ENCODE measurements at places on chromosomes 4 and X. TPM values are rescaled to one million over a fixed set of nuclear protein-coding genes. Genes with fewer than 3 reads are reported as not detected.
A peak's percentile ranks its signal among the peaks of the same experiment; 100 is the strongest.

MAGEB2 gene
- not detected for polyA plus RNA-seq

TMPRSS11B gene
- 0.07 TPM for polyA plus RNA-seq

AR gene
- polyA plus RNA-seq: 1.0 TPM

PRKG2 gene
- polyA plus RNA-seq: 0.68 TPM

LANCL3 gene
- not detected for polyA plus RNA-seq

IQCM gene
- polyA plus RNA-seq: not detected

SPANXA2 gene
- not detected for polyA plus RNA-seq

PCDH19 gene
- 0.14 TPM for polyA plus RNA-seq

DSPP gene
- not detected for polyA plus RNA-seq

DNA sequence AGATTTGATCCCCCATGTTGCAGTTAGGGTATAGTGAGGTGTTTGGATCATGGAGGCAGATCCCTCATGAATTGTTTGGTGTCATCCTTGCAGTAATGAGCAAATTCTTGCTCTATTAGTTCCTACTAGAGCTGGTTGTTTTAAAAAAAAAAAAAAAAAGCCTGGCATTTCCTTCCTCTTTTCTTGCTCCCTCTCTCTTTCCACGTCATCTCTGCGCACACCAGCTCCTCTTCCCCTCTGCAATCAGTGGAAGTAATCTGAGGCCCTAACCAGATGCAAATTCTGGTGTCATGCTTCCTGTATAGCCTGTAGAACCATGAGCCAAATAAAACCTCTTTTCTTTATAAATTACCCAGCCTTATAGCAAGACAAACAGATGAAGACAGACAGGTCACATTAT lies 24.5 kb downstream of the WDR17 start:
- no peak for DNase-seq
- H3K27me3 ChIP-seq: no peaks in the 10 kb centered on the region
- H3K4me1 ChIP-seq: no peaks in the 10 kb centered on the region
- no peaks in the 10 kb centered on the region for H3K36me3 ChIP-seq
- no peak overlapping the region for H3K4me3 ChIP-seq
- no peak overlapping the region for H3K27ac ChIP-seq

GRCh38 chr4:140595065-140595464 lies 26.3 kb upstream of the UCP1 start:
- no peak overlapping the region for H3K27ac ChIP-seq
- H3K4me3 ChIP-seq: no peak overlapping the region
- DNase-seq: no peak
- no peaks in the 10 kb centered on the region for H3K4me1 ChIP-seq
- H3K36me3 ChIP-seq: no peaks in the 10 kb centered on the region

- H3K27me3 ChIP-seq: no peaks in the 10 kb centered on the region
- peak overlapping the region; percentile 85 for H3K27ac ChIP-seq
- H3K4me3 ChIP-seq: peak overlapping the region; percentile 50
- DNase-seq: no peak
- H3K4me1 ChIP-seq: peaks cover 12% of the 10 kb centered on the region
- H3K36me3 ChIP-seq: no peaks in the 10 kb centered on the region
These were observed 1.8 kb upstream of the ARHGEF38 start for GRCh38 chr4:105550641-105551040.

GRCh38 chrX:110341189-110342035 lies 17.2 kb upstream of the RTL9 start:
- no peaks in the 10 kb centered on the region for H3K27me3 ChIP-seq
- no peaks in the 10 kb centered on the region for H3K36me3 ChIP-seq
- H3K27ac ChIP-seq: no peak overlapping the region
- H3K4me1 ChIP-seq: no peaks in the 10 kb centered on the region
- no peak for DNase-seq

GRCh38 chr4:53315300-53315699 lies 50.6 kb downstream of the SCFD2 start:
- no peaks in the 10 kb centered on the region for H3K4me1 ChIP-seq
- H3K27ac ChIP-seq: no peak overlapping the region
- H3K4me3 ChIP-seq: no peak overlapping the region

DNA sequence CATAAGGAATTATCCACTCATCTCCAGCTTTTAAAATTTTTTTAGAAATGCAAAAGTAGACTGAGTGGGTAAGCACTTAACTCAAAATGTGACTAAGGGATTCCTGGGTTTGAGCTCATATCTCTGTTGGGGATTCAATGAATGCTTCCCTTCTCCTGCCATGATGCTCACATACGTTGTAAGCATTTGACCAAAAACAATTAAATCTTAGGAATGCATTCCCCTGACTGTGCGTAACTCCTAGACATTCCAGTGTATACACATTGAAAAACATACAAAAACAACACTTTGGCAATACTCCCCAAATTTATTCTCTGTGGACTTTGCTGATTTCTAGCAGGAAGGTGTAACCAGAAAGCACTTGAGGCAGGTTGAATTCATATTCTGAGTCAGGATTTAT lies 29.8 kb downstream of the SPANXA2 start:
- no peak overlapping the region for H3K27ac ChIP-seq
- peaks cover 6% of the 10 kb centered on the region for H3K27me3 ChIP-seq
- H3K36me3 ChIP-seq: no peaks in the 10 kb centered on the region
- no peaks in the 10 kb centered on the region for H3K4me1 ChIP-seq
- DNase-seq: no peak

DNA sequence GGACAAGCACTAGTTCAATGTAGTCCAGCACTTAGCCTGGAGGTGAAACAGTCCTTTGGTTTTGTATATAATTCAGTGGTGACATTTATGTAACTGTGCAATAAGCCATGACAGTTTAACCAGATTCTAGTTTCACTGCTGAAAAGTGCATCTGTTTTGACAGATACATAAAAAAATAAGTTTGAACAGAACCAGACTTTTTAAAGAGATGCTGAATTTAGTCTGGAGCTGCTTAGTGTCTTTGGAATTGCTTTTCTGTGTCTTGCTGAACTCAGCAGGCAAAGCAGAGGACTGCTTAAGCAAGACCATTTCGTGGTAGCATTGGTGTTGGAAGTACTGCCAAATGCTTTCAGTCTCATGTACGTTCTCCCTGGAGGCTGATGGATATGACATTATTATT lies 393.5 kb downstream of the MAPK10 start:
- no peaks in the 10 kb centered on the region for H3K27me3 ChIP-seq
- H3K36me3 ChIP-seq: no peaks in the 10 kb centered on the region
- no peak for DNase-seq
- H3K4me1 ChIP-seq: no peaks in the 10 kb centered on the region

GRCh38 chr4:61556277-61556676 lies 356.2 kb downstream of the ADGRL3 start:
- no peaks in the 10 kb centered on the region for H3K4me1 ChIP-seq
- no peak overlapping the region for H3K4me3 ChIP-seq
- H3K36me3 ChIP-seq: no peaks in the 10 kb centered on the region
- no peaks in the 10 kb centered on the region for H3K27me3 ChIP-seq
- H3K27ac ChIP-seq: no peak overlapping the region

DNA sequence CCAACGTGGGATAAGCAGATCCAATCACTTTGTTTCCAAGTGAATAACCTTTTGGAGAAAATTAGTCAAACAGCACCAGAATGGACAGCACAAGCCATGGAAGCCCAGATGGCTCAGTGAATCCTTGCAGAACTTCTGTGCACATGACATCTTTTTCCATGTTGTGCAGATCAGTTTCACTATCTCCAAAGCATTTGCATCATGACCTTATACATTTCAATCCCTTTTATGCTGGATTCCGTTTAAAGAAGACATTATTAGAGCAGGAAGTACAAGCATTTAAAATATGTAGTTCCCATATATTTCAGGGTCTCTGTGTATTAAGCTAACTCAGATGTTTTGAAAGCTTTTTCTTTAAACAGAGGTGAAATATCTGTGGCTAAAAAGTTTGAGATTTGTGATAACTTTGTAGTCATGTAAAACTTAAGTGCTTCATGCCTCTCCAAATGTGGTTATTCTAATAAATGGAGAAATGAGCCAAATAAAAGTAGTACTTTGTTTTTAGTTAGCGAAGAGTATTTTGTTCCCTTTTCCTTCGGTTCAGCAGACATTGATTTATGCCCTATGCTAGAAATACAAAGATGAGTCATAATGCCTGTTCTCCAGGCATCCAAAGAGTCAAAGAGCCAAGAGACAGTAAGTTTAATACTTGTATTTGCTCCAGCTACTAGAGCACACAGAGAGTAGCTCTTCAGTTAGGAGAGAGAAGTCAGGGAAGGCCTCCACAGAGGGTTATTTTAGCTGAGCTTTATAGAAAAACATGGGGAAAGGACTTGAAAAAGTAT lies 39.0 kb downstream of the PLAC8 start:
- H3K36me3 ChIP-seq: peaks cover 9% of the 10 kb centered on the region
- H3K27ac ChIP-seq: no peak overlapping the region
- H3K27me3 ChIP-seq: no peaks in the 10 kb centered on the region
- no peak overlapping the region for H3K4me3 ChIP-seq
- no peaks in the 10 kb centered on the region for H3K4me1 ChIP-seq
- no peak for DNase-seq

GRCh38 chr4:140254651-140255299 lies 100.8 kb upstream of the MAML3 start:
- H3K4me3 ChIP-seq: no peak overlapping the region
- no peaks in the 10 kb centered on the region for H3K27me3 ChIP-seq
- H3K27ac ChIP-seq: no peak overlapping the region

- no peaks in the 10 kb centered on the region for H3K27me3 ChIP-seq
- H3K4me1 ChIP-seq: no peaks in the 10 kb centered on the region
- H3K36me3 ChIP-seq: no peaks in the 10 kb centered on the region
- no peak overlapping the region for H3K4me3 ChIP-seq
- no peak for DNase-seq
These were observed 94.0 kb upstream of the DDIT4L start for GRCh38 chr4:100284129-100284880.

DNA sequence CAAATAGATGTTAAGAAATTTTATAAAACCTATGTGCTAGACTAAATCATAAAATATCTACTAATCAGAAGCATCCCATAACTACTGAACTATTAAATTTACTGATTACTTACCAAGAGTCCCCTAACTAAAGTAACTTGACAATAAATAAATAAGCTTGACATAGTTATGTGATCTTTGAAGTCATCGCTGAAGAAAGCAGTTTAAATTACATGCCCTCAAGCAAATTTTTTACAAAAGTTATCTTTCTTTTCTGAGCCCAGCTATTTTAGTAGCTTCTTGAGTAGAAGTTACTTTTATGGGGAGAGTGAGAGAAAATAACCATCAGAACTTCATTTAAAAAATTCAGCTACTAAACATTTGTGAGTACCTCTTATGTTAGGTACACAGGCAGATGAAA lies 150.9 kb upstream of the FAM241A start:
- no peak for DNase-seq
- no peak overlapping the region for H3K4me3 ChIP-seq
- no peaks in the 10 kb centered on the region for H3K36me3 ChIP-seq
- no peak overlapping the region for H3K27ac ChIP-seq
- H3K27me3 ChIP-seq: no peaks in the 10 kb centered on the region
- no peaks in the 10 kb centered on the region for H3K4me1 ChIP-seq

DNA sequence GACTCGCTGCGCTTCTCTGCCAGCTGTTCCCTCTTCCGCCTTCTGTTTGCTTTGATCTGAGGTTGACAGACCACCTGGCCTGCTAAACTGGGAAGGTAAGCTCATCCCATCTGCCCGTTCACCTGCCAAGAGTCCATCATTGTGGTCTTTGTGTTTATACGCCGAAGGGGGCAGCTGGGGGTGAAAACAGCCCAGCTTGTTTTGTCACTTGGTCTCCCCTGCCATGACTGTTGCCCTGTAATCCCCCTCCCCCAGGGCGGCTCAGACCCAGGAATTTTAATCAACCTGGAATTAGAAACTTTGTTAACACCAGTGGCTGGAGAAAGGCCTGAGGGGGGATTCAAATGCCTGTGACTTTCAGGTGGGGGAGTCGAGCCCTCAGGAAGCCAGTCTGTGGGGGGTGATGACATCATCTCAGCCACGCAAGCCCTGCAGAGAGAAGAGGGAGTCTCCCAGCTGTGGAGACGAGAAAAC lies 333.3 kb downstream of the BCOR start:
- H3K27me3 ChIP-seq: no peaks in the 10 kb centered on the region
- DNase-seq: no peak
- peaks cover under 1% of the 10 kb centered on the region for H3K4me1 ChIP-seq
- H3K4me3 ChIP-seq: no peak overlapping the region
- no peaks in the 10 kb centered on the region for H3K36me3 ChIP-seq

GRCh38 chrX:131393426-131393825 lies 104.3 kb upstream of the IGSF1 start:
- H3K27me3 ChIP-seq: no peaks in the 10 kb centered on the region
- H3K27ac ChIP-seq: no peak overlapping the region
- H3K36me3 ChIP-seq: no peaks in the 10 kb centered on the region
- no peak overlapping the region for H3K4me3 ChIP-seq

- H3K4me3 ChIP-seq: no peak overlapping the region
- peak overlapping the region; percentile 21 for H3K27ac ChIP-seq
- no peaks in the 10 kb centered on the region for H3K4me1 ChIP-seq
- H3K27me3 ChIP-seq: no peaks in the 10 kb centered on the region
These were observed 3.8 kb downstream of the GABRE start for GRCh38 chrX:151970661-151971060.

DNA sequence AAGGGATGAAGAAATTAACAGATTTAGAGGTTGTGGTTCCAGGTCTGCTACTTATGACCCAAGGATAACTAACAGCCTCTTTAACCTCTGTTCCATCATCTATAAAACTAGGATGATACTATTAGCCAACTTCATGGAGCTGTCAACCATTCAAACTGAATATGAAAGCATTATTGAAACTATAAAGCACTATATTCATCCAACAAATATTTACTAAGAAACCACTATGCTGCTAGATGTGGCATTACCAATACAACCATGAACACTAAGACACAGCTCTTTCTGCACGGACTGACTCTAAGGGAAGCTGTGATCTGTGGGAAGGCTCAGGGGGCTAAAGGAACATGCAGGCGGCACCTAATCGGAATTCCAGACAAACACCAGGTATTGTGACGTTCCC lies 66.0 kb downstream of the APBB2 start:
- no peak for DNase-seq
- no peaks in the 10 kb centered on the region for H3K36me3 ChIP-seq
- peaks cover 12% of the 10 kb centered on the region for H3K4me1 ChIP-seq
- no peaks in the 10 kb centered on the region for H3K27me3 ChIP-seq

GRCh38 chr4:73211968-73212367 lies 46.6 kb downstream of the ANKRD17 start:
- no peak overlapping the region for H3K27ac ChIP-seq
- no peak for DNase-seq
- peaks cover 10% of the 10 kb centered on the region for H3K4me1 ChIP-seq

DNA sequence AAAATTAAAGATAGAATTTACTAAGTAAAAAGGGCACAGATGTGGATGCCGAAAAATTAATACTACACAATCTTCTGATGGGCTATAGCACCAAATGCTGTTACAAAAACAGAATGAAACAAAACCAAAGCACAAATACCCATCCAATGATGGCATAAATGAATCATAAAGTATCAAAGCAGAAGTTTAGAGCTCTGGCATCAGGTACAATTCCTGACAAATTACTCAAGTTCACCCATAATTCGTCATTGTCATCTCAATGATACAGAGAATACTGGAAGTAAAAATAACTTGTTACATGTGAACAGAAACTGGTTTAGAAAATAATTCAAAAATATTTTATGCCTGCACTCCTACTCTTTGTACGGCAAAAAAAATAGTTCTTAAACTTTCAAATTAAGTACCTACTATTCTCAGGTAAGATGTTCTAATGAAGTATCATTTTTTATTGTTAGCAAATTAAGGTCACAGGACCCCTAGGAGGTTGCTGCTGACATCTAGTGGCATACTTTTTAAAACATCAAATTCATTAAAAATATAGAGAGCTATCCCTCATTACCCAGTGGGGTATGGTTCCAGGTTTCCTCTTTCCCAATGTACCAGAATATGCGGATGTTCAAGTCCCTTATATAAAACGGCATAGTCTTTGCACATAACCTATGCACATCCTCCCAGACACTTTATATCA lies 126.1 kb downstream of the INPP4B start:
- H3K4me1 ChIP-seq: no peaks in the 10 kb centered on the region
- no peak overlapping the region for H3K27ac ChIP-seq
- no peaks in the 10 kb centered on the region for H3K36me3 ChIP-seq

- H3K36me3 ChIP-seq: no peaks in the 10 kb centered on the region
- no peak overlapping the region for H3K4me3 ChIP-seq
- no peaks in the 10 kb centered on the region for H3K27me3 ChIP-seq
- no peak overlapping the region for H3K27ac ChIP-seq
- DNase-seq: no peak
These were observed 269.9 kb downstream of the OPHN1 start for GRCh38 chrX:68163441-68163840.

Measured in pancreas (tissue), 10 donors.